ENCODE measurements at places on chromosomes 1 and 21.

DNA sequence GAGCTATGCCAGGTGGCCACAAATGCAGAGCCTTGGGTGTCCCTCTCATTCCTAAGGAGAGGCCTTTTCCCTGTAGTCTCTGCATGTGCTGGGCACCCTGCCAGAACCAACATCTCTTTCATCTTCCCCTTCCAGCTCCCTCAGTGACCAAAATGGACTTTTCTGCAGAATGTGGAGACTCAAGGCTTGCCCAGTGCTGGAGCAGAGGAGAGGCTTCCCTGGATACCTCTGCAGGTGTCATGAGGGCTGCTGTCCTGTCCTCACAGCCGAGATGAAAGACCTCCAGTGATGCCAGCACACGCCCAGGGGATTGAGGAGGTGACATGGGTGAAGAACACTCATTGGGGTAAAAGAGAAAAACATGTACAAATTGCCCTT lies 347.0 kb upstream of the AJAP1 start:
- DNase-seq: no peak

GRCh38 chr1:83318366-83318765 lies 680.6 kb downstream of the TTLL7 start:
- no peak for DNase-seq

DNA sequence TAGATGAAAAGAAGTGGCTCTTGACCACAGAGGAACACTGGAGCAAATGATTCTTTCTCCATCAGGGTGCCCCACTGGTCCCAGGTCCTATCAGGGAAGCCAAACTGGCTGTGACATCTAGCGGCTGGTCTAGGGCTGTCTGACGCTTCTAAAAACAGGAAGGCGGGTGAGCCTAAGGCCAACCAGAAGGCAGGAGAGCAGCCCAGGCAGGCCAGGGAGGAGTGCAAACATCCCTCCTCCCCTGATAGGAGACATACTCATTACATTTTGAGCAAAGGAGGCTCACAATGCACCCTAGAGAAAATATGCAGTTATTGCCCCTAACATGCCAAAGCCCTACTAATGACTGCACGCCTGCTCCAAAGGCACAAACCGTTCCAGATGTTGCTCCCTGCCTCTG lies 10.4 kb upstream of the FOXE3 start:
- DNase-seq: no peak

DNA sequence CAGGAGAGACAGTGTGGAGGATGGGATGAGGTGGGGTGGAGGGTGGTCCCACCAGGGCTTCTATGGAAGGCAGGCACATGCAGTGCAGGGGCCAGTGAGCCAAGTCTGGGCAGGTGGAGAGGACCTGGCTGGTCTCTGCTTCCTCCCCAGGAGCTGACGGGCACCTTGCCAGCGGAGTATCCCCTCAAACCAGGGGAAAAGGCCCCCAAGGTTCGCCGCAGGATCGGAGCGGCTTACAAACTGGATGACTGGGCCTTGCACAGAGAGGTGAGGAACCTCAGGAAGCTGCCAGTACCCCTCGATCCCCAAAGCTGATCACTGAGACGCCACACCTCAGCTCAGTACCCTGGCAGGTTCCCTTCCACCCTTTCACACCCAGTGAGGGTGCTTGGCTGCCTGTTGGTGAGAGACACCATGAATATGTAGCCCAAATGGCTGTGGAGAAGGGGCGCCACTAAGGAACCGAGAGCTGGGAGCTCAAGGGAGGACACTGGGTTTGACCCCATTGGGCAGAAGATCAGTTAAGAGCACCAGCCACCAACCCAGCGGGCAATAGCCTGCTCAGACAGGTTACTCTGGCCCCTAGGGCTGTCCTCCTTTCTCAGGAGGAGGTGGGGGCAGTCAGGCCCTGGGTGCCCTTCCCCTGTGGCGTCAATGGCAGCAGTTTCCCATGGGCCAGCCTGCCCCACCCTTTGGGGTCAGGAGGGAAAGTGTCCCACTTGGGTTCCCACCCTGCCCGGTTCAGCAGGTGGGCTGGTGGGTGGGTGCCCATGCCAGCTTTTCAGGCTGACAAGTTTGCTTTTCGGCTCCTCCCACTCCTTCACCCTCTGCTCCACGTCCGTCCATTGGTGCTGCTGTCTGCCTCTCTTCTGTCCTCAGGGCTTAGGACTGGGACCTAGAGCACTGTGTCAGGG lies 5.5 kb downstream of the INAVA start:
- no peak for DNase-seq

DNA sequence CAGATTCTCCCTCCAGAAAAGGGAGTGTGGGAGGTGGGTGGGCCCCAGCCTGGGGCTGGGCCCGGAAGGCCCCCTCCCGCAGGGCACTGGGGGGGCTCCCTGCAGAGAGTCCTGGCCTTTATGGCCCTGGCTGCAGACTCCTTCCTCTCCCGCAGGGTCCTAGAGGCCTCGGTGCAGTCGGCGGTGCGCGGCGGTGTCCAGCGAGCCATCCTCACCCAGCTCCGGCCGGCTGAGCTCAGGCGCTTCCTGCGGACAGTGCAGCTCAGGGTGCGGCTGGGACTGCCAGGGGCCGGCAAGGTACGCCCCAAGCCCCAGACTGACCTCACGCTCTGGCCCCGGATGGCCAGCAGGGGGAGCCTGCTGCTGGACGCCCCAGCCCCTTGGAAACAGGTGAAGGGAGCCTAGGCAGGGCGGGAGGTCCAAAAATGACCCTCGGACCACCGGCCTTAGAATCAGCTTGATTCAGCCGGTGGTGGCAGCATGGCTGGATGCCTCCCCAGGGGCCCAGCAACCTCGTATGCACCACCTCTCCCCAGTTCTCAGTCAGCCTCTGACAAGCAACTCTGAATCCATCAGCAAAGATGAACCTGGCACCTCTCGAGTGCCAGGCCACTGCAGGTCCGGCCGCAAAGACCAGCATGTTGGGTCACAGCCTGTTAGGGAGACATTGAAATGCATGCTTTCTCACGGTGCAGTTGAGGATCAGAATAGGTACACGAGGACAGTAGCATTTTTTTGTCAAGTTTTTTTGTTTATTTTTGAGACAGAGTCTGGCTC lies 20.6 kb downstream of the MTHFR start:
- peak; percentile 64 for DNase-seq

DNA sequence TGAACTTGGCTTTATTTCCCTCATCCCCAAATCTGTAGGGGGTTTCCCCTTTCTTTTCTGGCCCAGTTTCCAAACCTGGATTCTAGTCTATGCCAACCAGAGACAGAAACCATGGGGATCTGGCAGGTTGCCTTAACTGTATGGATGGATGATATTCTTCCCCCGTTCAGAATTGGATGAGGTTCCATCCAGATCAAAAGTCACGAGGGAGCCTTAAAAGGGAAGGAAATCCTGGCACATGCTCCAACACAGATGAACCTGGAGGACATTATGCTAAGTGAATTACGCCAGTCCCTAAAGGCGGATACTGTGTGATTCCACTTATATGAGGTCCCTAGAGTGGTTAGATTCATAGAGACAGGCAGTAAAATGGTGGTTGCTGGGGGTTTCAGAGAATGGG lies 124.4 kb downstream of the HUNK start:
- DNase-seq: no peak
